ENCODE measurements at places on chromosomes 13 and 19.
A peak's percentile ranks its signal among the peaks of the same experiment; 100 is the strongest.

DNA sequence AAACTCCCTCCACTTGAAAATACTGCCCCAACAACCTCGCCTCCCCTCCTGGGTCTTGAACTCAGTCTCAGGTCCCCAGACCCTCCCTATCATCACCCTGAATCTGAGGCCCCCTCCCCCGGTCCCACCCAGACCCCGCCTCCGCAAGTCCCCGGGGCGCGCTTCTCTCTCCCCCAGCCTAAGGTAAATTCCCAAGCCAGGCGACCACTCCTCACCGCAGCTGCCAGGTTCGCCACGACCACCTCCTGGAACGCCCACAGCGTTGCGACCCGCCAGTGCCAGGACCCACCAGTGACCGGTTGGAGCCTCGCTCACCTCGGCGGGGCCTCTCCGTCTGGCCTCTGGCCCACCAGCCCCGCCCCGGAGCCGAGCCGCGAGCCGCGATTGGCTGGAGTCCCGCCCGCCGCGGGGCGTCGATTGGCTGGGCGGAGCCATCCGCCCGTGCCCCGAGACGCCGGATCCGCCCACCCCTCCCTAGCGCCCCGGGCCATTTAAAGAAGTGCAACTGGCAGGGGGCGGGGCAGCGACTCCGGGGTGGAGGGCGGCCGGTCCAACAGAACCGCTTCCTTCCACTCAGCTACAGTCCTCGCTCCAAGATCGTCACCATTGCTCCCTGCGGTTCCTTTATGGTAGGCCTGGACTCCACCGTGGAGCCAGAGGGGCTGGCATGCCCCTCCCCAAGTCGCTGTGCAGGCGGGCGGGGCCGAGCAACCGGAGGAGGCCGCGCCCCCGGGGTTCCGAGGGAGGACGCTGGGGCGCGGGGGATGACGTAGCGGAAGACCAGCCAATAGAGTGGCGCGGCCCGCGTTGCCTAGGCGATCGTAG, at the start of gene SERTAD3:
Gene SERTAD3 (minus strand): TSS at position 336 of the 825 bp plus-strand sequence. CDS start 2,255 bp downstream, outside the sequence.
- DNase-seq = peak; percentile 96

- no peak for DNase-seq
Measured at GRCh38 chr13:75411924-75412537, 69.9 kb downstream of the TBC1D4 start.

DNA sequence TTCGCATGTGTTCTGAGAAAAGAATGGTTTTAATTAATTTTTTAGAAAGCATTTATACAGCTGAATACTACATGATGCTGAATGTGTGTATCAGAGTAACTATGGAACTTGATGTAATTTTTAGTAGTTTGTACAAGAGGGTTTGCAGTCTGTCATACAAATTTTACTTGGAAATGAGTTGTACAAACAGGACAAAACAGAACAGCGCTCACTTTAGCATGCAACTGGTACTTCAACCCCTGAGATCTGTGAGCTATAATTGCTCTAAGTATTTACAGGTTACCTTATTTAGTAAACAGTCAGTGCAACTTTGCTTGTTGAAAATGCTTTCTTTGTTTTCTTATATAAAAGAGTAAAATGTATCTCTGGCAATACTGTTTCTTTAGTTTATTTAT, 706 bp downstream of the TNFRSF19 start:
- DNase-seq = no peak

DNA sequence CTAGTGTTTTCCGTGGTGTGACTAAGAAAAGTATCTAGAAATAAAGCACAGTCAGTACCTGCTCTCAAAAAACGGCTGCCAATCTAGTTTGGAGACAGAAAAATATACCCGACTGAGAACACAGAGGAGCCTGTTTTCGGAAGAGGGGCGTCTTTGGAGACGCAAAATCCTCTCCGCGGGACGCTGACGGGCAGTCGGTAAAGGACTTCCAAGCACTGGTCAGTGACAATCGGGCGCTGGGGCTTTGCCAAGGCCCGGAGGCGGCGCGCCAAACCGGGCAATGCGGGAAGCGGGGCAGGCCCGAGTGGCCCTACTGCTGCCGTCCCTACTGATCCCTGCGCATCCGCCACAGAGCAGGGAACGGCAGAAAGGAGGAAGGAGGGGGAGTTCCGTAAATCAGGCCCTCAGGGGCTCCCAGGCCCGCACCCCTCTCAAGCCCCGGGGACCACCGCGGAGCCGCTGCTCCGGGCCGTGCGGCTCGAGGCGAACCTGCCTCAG, 588 bp upstream of the DPY19L3 start:
- no peak for DNase-seq

GRCh38 chr19:11096210-11096841, 7.1 kb downstream of the LDLR start:
- no peak for DNase-seq

- no peak for DNase-seq
Measured at GRCh38 chr13:44493213-44493812, 82.8 kb downstream of the TSC22D1 start.

GRCh38 chr19:15379999-15380647, 536 bp upstream of the AKAP8 start:
- no peak for DNase-seq

- DNase-seq = no peak
Measured at GRCh38 chr13:59166174-59166573, 997.6 kb downstream of the DIAPH3 start.

DNA sequence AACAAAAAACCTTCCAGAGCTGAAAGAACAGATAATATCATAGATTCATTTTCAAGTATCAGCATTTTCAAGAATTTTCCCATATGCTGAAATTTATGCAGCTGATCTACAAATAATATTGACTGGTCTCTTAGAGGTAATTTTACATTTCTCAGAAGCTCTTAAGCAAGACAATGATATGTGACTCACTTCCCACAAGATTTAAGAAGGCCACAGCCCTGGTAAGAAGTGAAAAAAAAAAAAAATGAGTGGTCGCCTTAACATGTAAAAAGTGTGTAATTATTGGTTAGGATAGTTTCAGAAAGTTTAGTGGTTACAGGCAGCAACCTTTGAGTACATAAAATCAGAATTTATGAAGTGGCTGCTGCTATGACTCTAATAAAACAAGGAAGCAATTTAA, 54.5 kb downstream of the NUFIP1 start:
- no peak for DNase-seq

DNA sequence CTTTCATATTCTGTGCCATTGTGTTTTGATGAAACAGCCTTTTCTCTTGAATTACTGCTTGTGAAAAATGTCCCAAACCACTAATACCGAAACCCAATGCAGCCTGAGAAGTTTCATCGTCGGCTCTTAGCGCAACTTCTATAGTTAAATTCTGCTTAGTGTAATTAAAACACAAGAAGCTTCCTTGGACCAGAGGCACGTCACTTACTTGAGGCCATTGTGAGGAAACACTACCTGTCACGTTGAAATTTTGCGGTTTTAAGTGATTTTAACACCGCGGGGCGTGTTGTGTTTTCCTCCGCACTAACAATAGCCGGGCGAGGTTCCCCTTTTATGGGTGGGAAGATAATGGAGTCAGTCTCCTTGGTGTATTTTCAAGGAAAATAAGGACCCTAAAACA, 70.9 kb downstream of the GGACT start:
- DNase-seq = no peak

- no peak for DNase-seq
Measured at GRCh38 chr13:41678249-41678648, 220.9 kb downstream of the RGCC start.

DNA sequence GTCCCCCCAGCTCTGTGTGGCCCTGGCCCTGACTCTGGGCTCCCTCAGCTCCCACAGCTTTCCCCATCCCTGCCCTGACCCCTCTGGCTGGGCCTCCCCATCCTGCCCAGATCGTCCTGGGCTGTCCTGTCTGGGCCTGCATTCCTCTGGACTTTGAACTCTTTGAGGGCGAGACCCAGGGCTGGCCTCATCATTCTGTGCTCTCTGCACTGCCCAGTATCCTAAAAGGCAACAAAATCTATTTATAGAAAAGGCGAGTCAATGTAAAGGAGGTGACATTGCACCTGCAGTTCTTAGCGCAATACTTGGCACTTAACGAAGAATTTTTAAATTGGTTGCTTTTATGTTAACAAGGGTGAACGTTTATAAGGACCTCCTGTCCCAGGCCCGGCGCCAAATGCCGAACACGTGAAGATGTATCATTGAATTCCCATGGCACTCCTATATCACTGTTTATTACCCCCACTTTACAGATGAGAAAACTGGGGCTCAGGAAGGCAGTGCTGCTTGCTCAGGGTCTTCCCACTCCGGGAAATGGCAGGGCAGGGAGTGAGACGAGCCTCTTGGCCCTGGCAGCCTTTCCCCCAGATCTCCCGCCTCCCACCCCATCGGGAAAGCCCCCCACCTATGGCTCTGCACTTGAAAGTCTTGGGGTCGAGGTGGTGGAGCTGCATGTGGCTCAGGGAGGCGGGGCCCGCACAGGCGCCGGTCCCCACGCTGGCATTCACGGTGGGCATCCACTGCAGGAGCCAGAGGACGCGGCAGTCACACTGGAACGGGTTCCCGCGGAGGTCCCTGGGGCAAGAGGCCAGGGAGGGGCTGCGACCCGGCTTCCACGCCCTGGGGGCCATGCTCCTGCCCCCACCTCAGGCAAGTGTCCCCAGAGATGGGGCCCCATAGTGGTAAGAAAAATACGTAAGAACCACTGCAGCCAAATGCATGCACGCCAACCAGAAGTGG, 3.8 kb downstream of the LGI4 start:
- DNase-seq = no peak

DNA sequence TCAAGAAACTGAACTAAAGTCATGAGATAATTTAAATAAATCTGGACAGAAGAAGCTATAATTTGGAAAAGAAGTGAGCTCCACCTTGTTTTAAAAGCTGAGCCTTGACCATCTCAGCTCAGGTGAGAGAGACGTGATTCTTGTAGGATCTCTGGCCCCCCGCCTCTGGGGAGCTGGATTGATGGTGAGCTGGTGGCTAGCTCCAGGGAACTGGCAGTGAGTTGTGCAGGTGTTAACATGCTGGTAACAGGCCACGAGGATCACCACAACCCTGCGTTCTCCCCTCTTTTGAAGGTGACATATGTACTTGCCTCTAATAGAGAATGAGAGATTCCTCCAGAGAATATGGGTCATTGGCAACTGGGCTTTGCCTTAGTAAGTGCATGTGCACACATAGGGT, 485.1 kb downstream of the IRS2 start:
- no peak for DNase-seq

DNA sequence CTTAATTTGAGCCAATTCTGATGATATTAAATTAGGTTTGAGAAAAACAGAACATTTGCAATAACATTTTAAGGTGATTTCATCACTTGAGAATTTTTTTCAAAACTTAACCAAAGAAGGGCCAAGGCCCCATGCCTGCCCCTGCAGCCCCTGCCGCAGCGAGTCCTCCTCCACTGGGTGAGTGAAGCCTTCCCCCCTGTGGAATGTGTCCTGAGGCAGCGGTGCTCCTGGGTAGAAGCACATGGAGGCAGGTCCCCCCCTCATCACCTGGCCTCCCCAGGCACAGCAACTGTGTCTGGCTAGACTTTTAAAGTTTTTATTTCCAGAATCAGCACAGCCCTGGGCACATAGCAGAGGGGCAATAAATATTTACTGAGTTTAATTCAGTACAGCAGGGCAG, 10.8 kb downstream of the SOX1 start:
- DNase-seq = no peak

GRCh38 chr13:100179276-100179675, 90.4 kb downstream of the PCCA start:
- no peak for DNase-seq

DNA sequence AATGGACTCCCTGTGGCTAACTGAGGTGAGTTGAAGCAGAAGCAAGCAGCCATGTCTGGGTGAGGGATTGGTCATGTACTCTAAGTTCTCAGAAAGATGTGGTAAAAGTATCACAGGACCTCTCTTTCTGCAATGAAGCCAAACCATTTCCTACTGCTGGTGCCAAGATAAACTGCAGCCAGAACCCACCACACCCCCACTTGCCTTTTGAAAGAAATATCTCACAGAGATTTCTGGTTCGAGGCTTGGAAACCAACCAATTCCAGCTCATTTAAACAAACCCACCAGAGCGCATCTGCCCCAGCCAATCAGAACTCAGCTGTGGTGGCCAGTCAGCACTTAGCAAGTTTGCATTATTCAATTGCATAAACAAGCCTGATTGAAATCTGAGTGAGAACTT, 204.5 kb upstream of the ATXN8OS start:
- DNase-seq = no peak

GRCh38 chr19:50490991-50491472, 14.4 kb upstream of the GARIN5A start:
- DNase-seq = no peak

DNA sequence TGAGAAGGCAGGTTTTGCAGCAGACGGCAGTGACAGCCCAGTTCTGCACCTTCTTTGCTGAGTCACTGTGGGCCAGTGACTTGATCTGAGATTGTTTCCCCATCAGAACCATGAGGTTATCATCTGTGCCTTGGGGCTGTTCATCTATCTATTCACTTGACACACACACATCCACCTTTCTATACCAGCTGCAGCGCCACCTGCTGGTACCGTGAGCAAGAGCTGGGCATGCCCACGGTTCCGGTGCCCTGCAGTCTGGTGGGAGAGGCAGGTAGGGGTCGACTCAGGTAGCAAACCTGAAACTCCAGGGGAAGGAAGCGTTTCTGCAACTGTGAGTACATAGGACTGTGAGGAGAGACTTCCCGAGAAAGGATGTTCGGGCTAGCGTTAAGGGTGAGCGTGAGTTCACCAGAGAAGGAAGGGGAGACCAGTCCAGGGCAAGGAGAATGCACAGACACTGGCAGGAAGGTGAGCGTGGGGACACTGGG, 7.5 kb upstream of the LIN7B start:
- DNase-seq = peak; percentile 69

DNA sequence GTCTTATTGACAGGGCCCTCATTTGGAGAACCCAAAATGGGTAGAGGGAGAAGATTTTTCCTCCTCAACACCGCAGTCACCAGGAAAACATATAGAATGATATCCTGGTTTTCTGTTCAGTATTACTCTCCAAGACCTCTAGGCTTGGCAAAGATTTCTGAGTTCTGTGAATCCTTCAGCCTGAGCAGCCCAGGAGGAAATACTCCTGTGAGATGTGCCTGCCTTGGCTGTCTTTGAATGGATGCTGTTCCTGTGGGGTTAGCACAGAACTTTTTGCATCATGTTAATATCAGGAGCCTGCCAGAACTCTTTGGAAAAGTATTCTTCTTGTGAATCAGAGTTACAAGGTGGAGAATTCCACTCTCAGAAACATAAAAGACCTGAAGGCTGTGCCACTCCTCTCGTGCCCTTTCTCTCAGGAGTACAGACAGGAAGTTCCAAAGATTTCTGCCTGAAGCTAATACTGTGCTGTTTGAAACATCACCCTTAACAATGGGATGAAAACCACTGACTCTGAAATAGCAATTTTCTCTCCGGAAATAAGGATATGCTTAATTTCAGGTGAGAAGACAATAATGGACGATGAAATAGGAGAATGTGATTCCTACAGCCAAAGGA, 520.1 kb upstream of the NBEA start:
- no peak for DNase-seq

DNA sequence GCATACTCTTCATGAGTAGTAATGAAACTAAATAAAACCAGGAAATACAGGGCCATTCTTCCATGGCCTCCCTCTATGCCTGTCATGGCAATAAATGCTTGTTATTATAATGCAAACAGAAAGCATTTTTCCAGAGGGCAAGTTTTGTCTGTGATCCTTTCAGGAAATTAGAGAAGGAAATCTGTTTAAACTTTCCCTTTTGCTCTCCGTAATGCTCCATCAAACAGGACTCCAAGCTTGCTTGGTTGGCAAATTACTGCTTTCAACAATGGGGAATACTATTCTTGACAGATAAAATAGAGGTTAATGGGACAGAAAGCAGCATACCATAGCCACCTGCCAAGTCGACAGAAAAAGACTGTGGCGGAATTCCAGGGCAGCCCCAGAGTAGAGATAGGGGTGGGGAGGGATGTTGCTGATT, 252.5 kb downstream of the LHFPL6 start:
- no peak for DNase-seq

Data from DND-41 (cell line).